Kidney tubule cell (primary cell): ENCODE measurements at places on chromosomes 5 and 9.
A peak's percentile ranks its signal among the peaks of the same experiment; 100 is the strongest.

- no peak for DNase-seq
Observed at GRCh38 chr5:18932081-18932480, 1055.9 kb downstream of the CDH18 start.

- DNase-seq = peak; percentile 76
Observed at GRCh38 chr5:37723162-37723961, 116.5 kb downstream of the GDNF start.

GRCh38 chr9:107251756-107252322 lies 31.2 kb upstream of the RAD23B start:
- peak; percentile 18 for DNase-seq

DNA sequence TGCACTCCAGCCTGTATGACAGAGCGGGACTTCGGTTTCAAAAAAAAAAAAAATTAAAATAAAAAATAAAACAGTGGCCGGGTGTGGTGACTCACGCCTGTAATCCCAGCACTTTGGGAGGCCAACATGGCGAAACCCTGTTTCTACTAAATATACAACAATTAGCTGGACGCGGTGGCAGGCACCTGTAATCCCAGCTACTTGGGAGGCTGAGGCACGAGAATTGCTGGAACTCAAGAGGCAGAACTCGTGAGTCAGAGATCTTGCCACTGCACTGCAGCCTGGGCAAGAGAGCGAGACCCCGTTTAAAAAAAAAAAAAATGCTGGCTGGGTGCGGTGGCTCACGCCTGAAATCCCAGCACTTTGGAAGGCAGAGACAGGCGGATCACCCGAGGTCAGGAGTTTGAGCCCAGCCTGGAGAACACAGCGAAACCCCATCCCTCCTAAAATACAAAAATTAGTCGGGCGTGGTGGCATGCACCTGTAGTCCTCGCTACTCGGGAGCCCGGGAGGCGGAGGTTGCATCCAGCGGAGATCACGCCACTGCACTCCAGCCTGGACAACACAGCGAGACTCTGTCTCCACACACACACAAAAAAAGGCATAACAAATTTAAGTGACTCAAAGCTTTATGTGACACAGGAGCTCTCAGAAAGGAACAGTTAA lies 1.5 kb upstream of the NPM1 start:
- DNase-seq = no peak

- DNase-seq = no peak
Observed at GRCh38 chr9:76528056-76528455, 69.1 kb downstream of the GCNT1 start.

GRCh38 chr9:100394816-100395215 lies 32.1 kb upstream of the MSANTD3 start:
- DNase-seq = no peak

DNA sequence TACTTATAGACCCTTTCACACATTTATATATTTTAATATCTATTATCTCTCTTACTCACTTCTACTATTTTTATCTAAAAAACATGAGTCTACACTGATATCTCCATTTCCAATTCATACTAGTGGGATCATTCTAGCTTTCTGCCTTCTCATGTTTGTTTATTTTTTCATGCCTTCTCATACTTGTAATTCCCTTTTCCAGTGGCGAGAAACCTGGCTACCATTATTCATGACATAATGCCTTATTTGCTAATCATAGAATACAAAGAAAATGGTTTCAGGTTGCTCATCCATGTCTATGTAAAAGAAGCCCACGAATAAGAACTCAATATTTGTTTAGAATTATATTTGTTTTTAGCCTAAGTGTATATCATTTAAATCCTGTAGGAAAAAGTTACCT lies 232.7 kb upstream of the ACTBL2 start:
- DNase-seq = no peak

- peak; percentile 77 for DNase-seq
Observed at GRCh38 chr5:141326088-141326854, 4.0 kb upstream of the PCDHGA1 start.

DNA sequence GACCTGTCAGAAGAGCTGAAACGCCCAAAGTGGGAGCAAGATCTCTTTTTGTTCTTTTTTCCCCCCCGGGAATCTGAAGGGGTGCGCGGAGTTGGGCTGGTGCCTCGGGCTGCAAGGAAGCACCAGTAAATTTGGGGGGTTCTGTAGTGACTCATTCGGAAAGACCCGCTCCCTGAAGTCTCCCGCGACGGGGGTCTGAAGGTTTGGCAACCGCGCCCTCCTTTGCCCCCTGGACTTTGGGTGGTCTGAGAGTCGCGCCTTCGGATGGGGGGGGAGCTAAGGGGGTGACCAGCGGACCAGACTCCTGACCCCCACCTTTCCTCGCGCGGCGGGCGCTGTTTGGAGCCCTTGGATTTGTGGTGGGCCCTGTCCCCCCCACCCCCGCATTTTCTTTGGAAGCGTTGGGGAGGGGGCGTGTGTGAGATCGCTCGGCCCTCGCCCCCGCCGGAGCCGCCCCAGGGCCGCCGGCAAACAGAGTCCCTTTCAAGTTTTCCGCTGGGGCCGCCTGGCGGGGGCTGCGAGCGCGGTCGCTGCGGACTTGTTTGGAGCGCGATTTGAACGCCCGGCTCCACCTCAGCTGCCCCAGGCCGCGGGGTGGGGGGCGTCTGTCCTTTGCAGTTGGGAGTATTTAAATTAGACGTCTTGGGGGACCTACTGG lies 2.0 kb downstream of the CXXC5 start:
- peak; percentile 26 for DNase-seq

DNA sequence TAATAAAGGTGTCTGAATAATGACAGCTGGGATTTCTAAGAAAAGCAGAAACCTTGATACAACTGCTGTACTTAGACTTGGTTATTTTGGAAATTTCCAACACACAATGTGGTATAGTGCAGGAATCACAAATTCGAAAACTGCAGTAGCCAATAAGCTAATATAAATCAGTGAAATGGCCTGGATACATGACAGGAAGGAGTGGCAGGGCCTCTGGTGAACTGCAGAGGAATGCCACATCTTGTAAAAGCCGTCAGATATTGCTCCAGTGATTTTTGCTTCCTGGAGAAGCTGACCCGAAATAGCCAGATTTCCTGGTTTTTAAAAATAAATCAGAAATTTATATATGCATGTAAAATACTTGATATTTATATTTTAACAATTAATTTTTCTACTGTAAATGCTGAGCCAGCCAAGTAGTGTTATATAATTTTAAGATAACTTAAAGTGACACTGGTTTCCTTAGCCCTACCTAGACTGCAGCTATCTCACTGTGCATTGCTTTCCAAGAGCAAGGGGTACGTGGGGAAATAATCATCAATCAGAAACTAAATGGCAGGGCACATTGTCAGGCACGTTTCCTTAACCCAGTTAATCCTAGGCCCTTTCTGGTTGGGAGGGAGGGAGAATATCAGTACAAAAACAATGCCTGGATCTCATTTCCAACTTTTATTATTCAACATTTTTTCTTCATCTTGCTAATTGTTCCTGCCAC lies 182.4 kb downstream of the RASEF start:
- no peak for DNase-seq

- DNase-seq = no peak
Observed at GRCh38 chr9:71223953-71224538, 102.6 kb upstream of the TRPM3 start.

GRCh38 chr5:10355071-10355889 lies 1.8 kb downstream of the MARCHF6 start:
- DNase-seq = peak; percentile 26

- no peak for DNase-seq
Observed at GRCh38 chr5:87340716-87341115, 72.0 kb downstream of the CCNH start.

- no peak for DNase-seq
Observed at GRCh38 chr5:41716382-41716781, 153.8 kb downstream of the OXCT1 start.

DNA sequence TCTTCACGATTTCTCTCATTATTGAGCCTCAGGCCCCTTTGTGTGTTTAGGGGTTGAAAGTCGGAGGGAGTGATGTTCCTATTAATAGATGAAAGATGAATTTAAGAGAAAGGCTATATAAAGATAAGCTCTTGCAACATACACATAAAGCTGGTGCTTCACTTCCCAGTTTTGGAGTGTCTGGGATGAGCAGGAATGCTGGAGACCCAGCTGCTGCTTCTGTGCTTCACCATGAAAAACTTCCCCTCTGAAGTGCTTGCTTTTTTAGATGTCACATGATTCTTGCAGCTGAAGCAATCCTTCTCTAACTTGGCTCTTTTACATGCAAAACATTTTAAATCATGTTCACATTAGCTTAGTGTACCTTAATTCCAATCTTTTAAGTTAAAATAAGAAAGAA lies 19.7 kb upstream of the SNCAIP start:
- DNase-seq = no peak

GRCh38 chr9:89658401-89658800 lies 53.6 kb downstream of the GADD45G start:
- DNase-seq = no peak

GRCh38 chr9:94975480-94975879 lies 249.0 kb downstream of the AOPEP start:
- no peak for DNase-seq

DNA sequence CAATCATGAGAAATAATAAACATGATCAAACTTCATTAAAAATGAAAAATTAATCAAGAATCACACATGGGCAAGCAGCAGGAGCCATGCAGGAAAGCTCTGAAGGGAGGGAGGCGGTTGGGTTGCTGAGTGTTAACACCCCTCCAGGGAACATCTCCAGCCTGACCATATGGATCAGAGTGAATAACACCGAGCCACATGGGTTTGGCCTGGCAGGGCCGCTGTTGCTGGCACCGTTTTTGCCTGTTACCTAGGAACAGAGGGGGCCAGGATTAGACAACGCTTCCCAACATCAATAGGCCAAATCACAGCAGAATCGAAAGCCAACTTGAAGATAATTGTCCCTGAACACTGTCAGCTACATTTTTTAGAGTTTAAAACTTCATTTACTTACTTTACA lies 160.2 kb downstream of the DENND1A start:
- DNase-seq = no peak

DNA sequence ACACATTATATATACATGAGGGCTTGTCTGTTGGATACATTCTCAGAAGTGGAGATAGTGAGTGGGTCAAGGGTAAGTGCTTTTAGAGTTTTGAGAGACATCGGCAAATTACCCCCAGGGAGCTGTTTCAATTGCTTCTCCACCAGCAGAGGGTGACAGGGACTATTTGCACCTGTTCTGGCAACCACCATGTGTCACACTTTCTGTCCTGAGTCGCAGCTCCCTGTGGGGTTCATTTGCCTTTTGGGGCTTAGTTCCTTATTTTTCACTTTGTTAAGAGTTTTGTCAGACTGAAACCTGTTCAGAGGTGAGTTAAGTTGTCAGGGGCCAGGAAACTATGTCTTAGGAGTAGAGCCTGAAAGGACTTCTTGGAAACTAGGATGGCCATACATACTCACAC lies 20.1 kb upstream of the SLC36A1 start:
- DNase-seq = no peak

DNA sequence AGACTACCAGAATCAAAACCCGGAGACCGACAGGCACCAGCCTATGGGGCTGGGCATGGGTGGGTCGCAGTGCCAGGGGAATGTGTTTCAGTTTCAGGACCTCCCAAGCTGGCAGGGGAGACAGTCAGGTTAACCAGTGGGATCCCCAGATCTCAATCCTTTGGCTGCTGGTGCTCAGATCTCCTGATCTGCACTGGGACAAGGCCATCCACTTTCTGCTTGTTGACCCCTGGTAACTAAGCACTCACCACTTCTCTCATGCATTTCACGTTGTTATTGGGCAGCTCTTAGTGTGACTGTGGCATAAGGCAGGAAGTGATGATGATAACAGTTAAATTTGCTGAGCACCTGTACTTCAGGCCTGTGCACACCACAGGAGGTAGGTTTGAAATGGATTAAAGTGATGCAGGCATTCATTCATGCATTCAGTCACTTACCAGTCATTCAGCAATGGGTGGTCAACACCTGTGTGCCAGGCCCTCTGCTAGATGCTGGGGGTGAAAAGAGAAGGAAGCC lies 42.1 kb upstream of the STXBP1 start:
- peak; percentile 98 for DNase-seq

- no peak for DNase-seq
Observed at GRCh38 chr9:115341426-115341825, 223.5 kb upstream of the TNC start.

DNA sequence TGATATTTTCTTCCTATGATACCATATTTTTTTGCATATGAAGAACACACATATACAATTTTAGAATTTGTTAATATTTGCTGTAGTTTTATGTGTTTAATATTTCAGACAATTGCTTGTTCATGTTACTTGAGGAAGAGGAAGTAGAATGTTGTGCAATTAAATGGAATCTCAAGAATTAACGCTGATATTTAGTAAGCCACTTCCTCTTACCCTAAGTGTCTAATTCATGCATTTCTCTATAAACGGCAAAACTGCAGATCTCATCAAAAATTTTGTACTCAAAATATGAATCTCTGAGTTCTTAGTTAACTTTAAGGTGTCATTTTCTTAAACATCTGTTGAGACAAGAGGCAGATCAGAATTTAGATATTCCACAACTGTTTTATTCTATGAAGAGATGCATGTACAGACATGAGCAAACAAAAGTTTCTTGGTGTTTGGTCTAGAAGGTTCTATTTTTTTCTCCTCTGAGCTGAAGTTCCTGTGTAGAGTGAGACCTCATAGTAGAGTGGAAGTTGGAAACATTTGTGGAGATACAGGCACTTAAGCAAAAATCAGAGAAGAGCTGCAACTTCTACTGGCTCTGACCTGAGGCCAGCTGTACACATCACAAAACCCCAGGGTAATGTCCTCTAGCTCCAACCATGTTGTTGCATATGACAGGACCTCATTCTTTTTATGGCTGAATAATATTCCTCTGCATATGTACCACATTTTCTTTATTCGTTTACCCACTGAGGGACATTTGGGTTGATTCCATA lies 16.6 kb upstream of the TGFBI start:
- peak; percentile 75 for DNase-seq

- DNase-seq = peak; percentile 80
Observed at GRCh38 chr5:73454379-73455036, 5.9 kb upstream of the FOXD1 start.

DNA sequence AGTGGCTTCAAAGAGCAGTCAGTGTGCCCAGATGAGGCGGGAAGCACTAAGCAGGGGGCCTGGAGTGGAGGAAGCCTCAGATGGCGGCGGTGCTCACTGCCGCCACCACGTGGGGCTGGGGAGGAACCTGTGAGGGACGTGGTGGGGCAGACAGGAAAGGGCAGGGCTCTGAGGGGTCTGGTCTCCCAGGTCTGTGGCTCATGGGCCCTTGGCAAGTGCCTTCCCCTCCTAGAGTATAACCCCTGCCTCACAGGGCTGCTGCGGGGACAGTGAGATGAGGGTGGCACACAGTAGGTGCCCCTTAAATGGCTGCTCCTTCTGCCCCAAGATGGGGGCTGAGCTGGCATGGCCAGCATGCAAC lies 26.6 kb downstream of the NR5A1 start:
- peak; percentile 20 for DNase-seq

DNA sequence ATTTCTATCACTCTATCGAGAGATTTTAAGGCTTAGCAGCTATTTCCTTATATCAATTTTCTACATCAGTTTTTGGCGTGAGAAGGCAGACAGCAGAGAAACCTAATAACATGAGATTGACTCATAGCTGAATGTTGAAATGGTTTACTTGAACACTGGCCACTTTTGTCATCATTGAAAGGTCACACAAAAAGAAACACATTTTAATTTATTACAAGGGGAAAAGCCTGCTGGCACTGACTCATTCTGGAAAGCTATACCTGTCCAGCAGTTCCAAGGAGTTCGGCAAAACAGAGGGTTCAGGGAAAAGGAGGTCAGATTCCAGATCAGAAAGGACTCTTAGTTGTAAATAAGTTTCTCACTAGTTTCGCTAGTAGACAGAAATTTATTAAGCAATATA lies 566.4 kb downstream of the DNAH5 start:
- DNase-seq = peak; percentile 40
